ENCODE measurements at places on chromosomes 3 and 15.

DNA sequence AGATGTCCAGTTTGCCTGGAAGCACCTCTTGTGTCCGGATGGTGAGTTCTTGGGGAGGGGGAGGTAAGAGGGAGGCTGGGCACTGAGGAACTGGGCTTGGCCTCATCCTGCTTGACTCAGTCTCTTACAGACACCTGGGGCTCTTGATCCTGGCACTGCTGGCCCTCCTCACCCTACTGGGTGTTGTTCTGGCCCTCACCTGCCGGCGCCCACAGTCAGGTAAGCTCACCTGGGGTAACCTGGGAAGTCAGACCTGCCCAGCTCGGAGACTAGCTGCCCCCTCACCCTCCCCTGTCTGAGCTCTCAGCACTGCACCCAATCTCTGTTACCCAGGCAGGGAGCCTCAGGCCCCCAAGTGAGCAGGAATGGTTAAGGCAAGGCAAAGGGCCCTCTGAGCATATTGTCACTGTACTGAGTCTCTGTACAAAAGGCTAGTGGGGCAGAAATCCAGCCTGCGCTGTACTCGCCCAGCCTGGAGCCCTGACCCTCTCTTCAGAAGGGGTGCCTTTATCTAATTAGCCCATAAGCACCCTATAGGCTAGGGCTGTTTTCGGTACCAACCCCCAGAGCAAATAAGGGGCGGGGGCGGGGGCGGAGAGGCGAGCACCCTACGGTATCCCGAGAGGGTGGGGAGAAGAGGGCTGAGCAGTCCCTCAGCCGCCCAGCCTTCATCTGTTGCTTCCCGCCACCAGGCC lies 2.2 kb upstream of the IL17RC start:
- no peak for DNase-seq

DNA sequence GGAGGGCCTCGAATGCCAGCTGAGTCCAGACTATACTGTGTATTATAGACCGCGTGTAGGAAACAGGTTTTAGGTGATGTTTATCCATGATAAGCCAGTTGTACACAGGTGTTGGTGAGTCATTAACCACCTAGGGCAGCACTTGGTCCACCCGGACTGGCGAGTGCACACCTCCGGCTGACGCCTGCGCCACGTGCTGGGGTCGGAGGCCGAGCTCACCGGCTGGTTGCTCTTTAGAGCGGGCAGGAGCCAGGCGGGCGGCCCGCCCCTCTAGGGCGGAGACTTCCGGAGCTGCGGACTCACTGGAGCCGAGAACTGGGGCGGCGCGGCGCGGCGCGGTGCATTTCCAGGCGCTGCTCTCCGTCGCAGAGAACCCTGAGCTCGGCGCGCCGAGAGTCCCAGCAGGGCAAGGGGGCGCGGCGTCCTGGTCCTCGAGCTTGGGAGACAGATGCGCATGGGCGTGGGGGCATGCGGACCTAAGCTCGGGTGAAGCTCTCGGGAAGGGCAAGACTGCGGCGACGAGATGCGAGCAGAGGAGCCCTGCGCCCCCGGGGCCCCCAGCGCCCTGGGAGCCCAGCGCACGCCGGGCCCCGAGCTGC lies at the start of gene ESYT3:
ESYT3 (plus strand) TSS at position 341 of the 599 bp plus-strand sequence; CDS start at position 524, 183 bp downstream.
- DNase-seq, result peak; percentile 97

DNA sequence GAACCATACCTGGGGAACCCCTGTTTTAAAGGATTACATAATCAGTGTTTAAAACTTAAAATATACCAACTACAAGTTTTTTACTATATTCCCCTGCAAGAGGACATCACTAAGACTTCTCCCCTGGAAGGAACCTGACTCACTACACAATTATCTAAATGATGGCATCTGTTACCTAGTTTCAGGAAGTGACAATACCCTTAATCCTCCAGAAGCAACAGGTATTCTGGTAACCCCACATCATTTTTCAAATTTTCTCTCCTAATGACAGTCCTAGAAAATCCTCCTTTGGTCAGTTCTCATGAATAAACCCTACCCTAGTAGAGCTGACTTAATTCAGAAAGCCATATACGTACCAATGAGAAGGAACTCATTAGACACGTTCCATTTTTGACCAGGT lies 78.4 kb downstream of the RFX7 start:
- no peak for DNase-seq

DNA sequence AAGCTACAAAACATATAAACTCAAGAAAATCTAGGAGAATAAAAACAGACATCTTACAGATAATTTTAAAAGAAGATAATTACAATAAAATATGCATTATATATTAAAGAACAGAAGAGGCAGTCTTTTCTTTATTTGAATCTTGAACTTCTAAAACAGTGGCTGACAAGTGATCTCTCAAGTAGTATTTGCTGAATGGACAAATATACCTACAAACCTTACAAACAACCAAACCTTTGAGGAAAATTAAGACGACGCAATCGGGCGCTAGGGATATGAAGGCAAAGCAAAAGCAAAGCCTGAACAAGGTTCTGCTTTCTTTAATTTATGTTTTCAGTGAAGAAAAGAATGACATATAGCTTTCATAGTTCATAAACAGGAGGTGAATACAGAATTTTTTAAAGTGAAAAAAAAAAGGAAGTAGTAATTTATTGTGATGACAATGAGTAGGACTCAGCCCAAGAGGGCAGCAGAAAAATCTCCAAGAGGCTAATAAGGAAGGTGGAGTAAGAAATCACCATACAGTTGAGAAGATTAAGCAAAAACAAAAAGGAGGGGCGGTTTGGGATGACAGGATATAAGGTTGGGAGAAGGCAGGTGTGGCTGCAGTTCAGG lies 347.8 kb downstream of the TBC1D5 start:
- no peak for DNase-seq

DNA sequence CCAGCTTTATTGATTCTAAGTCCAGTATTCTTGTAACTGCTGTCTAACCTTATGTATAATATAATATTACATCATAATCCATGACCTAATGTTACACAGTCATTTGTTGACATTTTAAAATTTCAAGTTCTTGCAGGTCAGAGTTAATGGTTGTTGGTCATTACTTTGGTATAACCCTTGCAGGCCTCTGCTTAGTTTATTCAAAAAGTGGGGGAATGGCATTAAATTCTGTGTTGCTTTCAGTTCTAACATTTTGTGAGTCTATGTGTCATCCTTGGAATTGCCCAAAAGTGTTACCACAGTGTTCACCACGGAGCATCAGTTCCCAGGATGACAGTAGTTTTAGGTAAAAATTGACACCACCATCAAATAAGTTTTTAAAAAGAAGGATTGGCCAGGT lies 174.8 kb upstream of the BCL6 start:
- DNase-seq, result no peak

DNA sequence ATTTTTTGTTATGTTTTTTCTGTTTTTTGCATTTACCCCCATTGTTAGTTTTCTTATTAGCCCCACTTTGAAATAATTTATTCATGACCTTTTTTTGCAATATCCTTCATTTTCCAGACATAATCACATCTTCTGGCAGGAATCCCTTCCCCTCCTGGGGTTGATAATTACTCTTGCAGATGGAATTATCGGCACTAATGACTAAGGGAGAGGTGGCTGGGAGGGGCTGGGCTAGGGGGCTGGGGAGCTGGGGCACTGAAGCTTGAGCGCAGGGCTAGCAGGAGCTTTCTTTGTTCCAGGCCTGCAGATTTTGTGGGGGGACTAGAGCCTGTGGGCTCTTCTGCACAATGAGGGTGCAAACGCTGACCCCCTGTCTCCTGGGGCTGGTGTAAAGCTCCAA lies 77.8 kb downstream of the RAB11A start:
- no peak for DNase-seq

- no peak for DNase-seq
Observed at GRCh38 chr15:99703603-99704443, 29.4 kb downstream of the LYSMD4 start.

DNA sequence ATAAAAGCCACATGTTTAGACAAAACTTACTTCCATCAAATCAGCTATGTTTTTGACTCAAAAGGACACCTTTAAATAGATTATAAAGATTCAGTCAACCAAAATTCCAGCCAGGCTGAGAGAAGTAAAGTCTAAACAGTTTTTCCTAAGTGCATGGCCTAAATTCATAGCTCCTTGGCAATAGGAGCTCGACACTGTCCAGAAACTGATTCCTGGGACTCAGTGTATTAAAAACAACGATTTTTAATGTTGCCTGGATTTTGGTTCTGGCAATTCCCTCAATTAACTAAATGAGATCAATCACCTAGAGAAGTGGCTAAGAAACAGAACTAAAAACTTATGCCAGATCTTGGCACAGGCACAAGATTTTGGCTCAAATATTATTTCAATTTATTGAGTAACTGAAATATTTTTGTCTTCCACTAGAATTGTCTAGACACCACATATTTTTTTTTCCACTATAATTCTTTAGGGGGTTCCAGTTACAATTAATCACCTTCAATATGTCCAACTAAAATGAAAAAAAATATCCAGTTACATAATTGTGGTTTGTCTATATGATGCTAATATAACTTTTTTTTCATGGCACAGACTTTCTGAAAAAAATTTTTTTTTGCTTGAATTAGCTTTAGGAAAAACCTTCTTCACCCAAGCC lies 135.9 kb downstream of the TFDP2 start:
- DNase-seq, result no peak

DNA sequence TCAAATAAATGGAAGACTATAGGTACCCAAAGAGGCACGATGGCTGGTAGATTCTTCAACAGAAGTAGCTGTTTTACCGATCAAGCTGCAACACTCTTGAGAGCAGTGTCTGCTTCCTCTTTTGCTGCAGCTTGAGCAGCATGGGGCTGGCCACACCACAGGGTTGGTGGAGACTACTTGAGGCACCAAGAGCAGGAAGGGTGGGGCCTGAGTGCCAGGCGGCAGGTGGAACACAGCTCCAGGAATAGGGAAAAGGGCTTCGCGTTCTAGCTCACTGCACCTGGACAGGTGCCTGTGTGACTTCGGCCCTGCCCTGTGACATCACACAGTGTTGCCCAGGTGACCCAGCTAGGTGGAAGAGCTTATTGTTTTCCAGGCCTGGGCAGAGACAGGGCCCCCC lies at the start of gene CCDC33:
CCDC33 (plus strand) TSS at position 365 of the 400 bp plus-strand sequence. CDS start 394 bp downstream, outside the sequence.
- peak; percentile 78 for DNase-seq

Data from upper lobe of right lung (tissue), 1 donor.